ENCODE measurements at places on chromosomes 1 and 21. TPM values are rescaled to one million over a fixed set of nuclear protein-coding genes. Genes with fewer than 3 reads are reported as not detected.

The S1PR1 gene
- 12.5 TPM for total RNA-seq

The IL6R gene
- 6.1 TPM for total RNA-seq

The FNDC5 gene
- 1.7 TPM for total RNA-seq

The RGS7 gene
- 0.72 TPM for total RNA-seq

The ADAMTS5 gene
- total RNA-seq, result 1.1 TPM

GRCh38 chr1:210827481-210827880, 306.5 kb downstream of the KCNH1 start:
- no peaks in the 10 kb centered on the region for H3K36me3 ChIP-seq
- no peak overlapping the region for H3K4me3 ChIP-seq
- no peak for DNase-seq
- H3K27ac ChIP-seq, result no peak overlapping the region

DNA sequence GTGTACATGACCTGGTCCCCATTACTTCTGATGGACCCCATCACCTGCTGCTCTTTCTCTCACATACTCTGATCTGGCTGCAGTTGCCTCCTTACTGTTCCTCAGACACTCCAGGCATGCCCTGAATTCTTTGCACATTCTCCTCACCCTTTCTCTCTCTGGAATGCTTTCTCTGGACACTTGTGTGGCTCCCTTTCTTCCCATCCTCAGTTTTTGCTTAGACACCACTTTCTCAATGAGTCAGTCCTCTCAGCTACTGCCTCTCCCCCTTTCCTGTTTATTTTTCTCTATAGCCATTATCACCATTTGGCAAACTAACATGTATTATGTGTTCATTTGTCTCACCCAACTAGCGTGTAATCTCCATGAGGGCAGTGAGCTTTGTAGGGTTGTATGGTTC, 28.1 kb downstream of the PLXNA2 start:
- H3K27me3 ChIP-seq, result no peaks in the 10 kb centered on the region
- H3K4me1 ChIP-seq, result peaks cover 31% of the 10 kb centered on the region
- DNase-seq, result peak; percentile 75
- H3K36me3 ChIP-seq, result no peaks in the 10 kb centered on the region
- no peak overlapping the region for H3K4me3 ChIP-seq

GRCh38 chr1:153608089-153608682, 4.8 kb downstream of the S100A16 start:
- no peak for DNase-seq
- peak overlapping the region; percentile 43 for H3K4me3 ChIP-seq
- H3K27ac ChIP-seq, result peak overlapping the region; percentile 85
- H3K4me1 ChIP-seq, result peaks cover 38% of the 10 kb centered on the region
- H3K36me3 ChIP-seq, result peaks cover 22% of the 10 kb centered on the region

DNA sequence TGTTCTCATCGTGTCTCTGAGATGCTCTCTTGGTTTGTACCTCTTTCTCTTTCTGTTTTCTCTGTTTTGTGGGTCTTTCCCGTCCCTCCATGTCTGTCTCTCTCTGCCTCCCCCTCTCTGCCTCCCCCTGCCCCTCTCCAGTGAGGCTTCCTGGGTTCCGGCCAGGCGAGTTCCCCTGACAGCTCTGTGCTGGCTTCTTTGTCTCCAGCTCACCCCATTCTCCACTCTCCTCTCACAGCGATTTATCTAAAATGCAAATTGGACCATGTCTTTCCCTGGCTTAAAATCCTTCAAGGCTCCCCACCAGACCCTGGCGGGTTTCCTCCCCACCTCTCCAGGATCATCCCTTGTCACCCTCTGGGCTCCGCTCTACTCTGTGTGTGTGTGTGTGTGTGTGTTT, 202.4 kb upstream of the POU3F1 start:
- no peak for DNase-seq
- peaks cover 5% of the 10 kb centered on the region for H3K27me3 ChIP-seq
- no peaks in the 10 kb centered on the region for H3K36me3 ChIP-seq
- no peak overlapping the region for H3K27ac ChIP-seq
- no peak overlapping the region for H3K4me3 ChIP-seq

DNA sequence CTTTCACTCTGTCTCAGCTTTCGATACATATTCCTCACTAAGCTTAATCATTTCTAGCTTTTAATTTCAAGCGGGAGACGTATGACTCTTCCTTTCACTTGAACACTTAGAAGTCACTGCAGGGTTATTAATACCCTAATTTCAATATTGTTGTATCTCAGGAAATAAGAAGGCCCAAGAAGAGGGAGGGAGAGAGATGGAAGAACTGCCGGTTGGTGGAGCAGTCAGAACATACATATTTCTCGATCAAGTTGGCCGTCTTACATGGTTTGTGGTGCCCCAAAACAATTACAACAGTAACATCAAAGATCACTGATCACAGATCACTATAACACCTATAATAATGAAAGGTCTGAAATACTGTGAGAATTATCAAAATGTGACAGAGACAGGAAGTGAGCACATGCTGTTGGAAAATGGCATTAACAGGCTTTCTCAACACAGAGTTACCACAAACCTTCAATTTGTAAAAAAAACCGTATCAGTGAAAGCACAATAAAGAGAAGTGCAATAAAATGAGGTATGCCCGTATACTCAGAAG, 145.4 kb upstream of the HP1BP3 start:
- no peak for DNase-seq
- H3K27me3 ChIP-seq, result no peaks in the 10 kb centered on the region
- no peak overlapping the region for H3K4me3 ChIP-seq
- no peak overlapping the region for H3K27ac ChIP-seq

DNA sequence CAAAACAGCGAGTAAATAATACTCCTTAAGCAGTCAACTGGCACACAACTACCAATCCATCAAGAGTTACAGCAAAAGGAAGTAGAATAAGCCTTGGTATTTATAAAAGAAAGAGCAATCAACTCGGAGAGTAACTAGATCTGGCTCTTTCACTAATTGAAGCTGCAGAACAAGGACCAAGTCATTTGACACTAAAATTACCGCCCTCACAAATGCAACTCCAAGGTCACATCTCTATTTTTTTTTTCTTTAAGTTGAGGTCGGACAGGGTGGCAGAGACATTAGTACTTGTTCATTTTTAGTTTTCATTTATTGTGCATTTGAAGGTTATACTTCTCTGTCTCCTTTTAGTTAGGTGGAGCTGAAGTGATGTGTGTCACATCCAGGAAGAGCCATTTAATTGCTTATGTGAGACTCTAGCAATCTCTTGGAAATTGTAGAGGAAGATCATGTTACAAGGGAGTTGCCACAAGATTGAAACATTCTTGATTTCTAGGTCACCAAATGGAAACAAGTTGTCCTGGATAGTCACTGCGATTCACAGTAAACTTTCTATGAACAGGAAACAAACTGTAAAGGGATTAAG, 138.1 kb upstream of the ADAMTS5 start:
- peak; percentile 51 for DNase-seq
- H3K4me1 ChIP-seq, result peaks cover 4% of the 10 kb centered on the region
- H3K4me3 ChIP-seq, result no peak overlapping the region

DNA sequence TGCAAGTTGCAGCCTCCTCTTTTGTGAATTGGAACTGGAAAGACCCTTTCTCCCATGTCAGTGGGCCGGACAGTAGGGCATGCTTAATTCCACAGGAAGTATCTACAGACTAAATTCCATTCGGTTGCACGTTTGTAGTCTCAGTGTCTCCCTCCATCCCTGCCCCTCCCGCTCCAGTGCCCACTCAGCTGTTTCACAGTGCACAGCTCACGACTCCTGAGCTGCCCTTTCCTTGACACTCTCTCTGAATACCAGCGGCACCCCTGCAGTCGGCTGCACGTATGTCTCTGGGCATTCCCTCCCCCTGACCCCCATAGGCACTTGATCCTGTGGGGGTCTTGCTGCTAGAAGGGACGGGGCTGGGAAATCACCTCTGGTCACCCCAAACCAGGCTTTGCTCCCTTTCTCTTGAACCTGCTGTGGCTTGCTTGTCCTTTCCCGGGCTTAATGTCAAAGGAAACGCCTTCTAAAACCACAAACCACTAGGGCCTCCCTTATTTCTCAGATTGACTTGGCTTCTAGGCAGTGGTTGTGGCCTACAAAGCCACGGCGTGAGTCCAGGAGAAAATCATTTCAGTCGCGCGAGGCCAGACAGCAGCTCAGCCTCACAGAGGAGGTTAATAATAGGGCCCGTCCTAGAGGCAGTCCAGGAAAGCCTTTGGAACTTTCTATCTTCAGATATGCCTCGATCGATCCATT, 365.3 kb upstream of the PROX1 start:
- DNase-seq, result no peak
- no peak overlapping the region for H3K4me3 ChIP-seq
- H3K4me1 ChIP-seq, result no peaks in the 10 kb centered on the region

DNA sequence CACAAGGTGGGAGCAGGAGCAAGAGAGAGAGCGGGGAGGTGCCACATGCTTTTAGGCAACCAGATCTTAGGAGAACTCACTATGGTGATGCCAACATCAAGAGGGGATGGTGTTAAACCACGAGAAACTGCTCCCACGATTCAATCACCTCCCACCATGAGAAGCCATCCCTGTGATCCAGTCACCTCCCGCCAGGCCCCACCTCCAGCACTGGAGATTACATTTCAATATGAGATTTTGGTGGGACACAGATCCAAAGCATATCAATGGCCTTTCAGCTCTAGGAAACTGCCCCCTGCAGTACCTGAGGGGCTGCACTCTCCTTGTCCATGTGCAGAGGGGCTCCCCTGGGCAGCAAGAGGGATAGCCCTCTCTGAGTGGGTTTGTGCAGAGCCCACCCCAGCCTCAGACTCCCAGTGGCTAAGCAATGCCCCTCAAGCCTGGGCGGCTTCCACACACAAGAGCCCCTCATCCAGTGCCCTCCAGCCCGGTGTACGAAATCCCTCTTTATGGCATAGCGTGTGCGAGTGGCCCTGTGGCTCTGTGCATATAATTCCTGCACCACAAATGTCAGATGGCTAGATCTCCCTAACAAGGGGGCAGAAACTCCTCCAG, 15.5 kb upstream of the PRDM16 start:
- H3K4me1 ChIP-seq, result no peaks in the 10 kb centered on the region
- H3K4me3 ChIP-seq, result no peak overlapping the region
- no peak overlapping the region for H3K27ac ChIP-seq
- no peaks in the 10 kb centered on the region for H3K36me3 ChIP-seq
- DNase-seq, result no peak

GRCh38 chr1:183283286-183283685, 97.2 kb downstream of the LAMC2 start:
- peaks cover 30% of the 10 kb centered on the region for H3K4me1 ChIP-seq
- DNase-seq, result no peak
- no peaks in the 10 kb centered on the region for H3K27me3 ChIP-seq

DNA sequence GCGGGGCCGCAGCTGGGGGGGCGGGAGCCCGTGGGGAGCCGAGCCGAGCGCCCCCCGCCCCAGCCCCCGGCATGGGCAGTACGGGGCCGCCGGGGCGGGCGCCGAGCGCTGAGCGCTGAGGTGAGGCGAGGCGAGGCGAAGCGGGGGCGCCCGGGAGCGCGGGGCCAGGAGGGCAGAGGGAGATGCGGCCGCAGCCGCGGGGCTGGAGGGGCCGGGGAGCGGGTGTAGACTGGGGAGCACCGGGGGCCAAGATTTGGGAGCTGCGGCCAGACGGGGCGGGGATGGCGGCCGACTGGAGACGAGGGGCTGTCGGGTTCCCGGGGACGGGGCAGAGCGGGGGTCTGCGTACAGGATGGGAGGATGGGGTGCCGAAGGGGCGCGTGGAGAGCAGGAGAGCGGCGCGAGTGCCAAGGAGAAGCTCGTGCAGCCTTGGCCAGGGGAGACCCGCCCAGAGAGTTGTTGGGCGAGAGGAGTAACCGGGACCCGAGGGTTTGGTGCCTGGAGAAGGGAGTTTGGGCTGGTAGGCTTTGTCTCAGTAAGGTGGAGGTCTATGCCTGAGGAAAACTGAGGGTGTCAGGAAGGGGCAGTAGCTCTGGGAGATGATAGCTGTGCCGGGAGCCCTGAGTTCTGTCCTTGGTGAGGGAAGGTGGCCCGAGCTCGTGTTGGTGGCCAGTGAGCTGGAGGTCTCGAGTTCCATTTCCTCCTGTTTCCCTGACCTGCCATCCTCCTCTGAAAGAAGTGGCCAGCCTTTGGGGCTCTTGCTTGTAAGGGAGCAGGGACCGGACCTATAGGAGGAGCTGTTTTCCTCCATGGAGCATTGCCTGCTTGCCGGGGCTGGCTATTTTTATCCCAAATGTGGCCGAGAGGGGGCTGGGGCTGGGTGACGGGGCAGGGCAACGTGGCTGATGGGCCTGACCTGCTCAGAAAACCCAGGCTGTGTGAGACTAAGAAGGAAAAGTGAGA, 539 bp downstream of the ATP8B2 start:
- peaks cover 22% of the 10 kb centered on the region for H3K4me1 ChIP-seq
- peaks cover 15% of the 10 kb centered on the region for H3K27me3 ChIP-seq
- peak overlapping the region; percentile 88 for H3K27ac ChIP-seq
- H3K36me3 ChIP-seq, result peaks cover 9% of the 10 kb centered on the region
- DNase-seq, result peak; percentile 89

- H3K27me3 ChIP-seq, result no peaks in the 10 kb centered on the region
- no peak overlapping the region for H3K4me3 ChIP-seq
- H3K36me3 ChIP-seq, result no peaks in the 10 kb centered on the region
- H3K27ac ChIP-seq, result no peak overlapping the region
- H3K4me1 ChIP-seq, result 0 out of 2 replicates have a peak, but pooled peaks cover 3% of the 10 kb centered on the region
- DNase-seq, result no peak
Observed at GRCh38 chr1:64527165-64527564, 57.2 kb downstream of the CACHD1 start.

- no peak overlapping the region for H3K27ac ChIP-seq
- H3K27me3 ChIP-seq, result peaks cover 3% of the 10 kb centered on the region
- no peak overlapping the region for H3K4me3 ChIP-seq
- H3K36me3 ChIP-seq, result no peaks in the 10 kb centered on the region
Observed at GRCh38 chr1:165560883-165561656, 17.3 kb downstream of the LRRC52 start.

GRCh38 chr21:34890724-34891612, 158.1 kb downstream of the RUNX1 start:
- peak overlapping the region; percentile 46 for H3K4me3 ChIP-seq
- peak overlapping the region; percentile 42 for H3K27ac ChIP-seq
- H3K4me1 ChIP-seq, result no peaks in the 10 kb centered on the region
- no peaks in the 10 kb centered on the region for H3K27me3 ChIP-seq
- peak; percentile 48 for DNase-seq

DNA sequence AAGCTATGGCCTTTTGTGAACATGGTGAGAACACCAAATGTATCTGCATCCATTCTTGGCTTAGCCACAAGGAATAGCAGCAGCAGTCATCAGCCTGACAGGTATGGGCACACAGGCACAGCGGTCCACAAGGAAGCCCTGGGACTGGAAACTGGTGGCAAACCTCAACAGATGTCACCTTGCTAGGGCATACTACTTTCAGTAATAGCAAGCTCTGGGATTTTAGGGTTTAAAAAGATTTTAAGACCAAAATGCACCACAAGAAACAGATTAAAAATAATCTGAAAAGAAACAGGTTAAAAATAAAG, 9.7 kb upstream of the CADM3 start:
- no peaks in the 10 kb centered on the region for H3K27me3 ChIP-seq
- no peaks in the 10 kb centered on the region for H3K36me3 ChIP-seq
- no peak for DNase-seq
- H3K4me1 ChIP-seq, result peaks cover 2% of the 10 kb centered on the region

GRCh38 chr1:193211539-193211938, 25.1 kb upstream of the B3GALT2 start:
- H3K4me3 ChIP-seq, result no peak overlapping the region
- H3K27me3 ChIP-seq, result no peaks in the 10 kb centered on the region
- H3K36me3 ChIP-seq, result peaks cover 11% of the 10 kb centered on the region
- peak; percentile 93 for DNase-seq
- H3K27ac ChIP-seq, result no peak overlapping the region

All from IMR-90 (cell line).